ENCODE measurements at places on chromosomes 6 and 20.

DNA sequence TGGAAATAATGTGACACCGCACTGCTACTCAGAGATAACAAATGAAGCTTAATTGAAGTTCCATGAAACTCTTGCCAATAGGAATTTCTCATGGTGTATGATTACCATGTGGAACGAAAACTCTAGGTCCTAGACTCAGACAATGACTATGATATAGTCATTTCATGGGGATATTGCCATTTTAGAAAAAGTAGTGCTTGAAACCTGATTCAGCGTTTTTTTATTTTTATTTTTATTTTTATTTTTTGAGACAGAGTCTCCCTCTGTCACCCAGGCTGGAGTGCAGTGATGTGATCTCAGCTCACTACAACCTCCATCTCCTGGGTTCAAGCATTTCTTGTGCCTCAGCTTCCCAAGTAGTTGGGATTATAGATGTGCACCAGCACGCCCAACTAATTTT, 253.9 kb downstream of the FARS2 start:
- no peak for DNase-seq

DNA sequence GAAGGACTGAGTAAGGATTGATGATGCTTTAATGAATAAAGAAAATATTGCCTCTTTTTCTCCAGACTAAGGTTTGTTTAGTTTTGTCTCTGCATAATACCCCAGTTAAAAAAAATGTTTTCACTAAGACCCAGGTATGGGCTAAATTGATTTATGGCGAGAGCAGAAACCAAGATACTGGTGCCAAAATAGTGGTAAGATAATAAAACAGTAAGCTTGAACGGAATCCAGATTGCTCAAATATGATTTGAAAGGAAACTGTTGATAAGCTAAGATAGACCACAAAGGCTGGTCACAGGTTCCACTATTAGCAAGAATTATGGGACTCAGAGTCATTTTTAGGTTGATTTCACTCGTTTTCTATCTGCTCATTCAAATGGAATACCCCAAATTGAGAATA, 831.2 kb downstream of the EPHA7 start:
- DNase-seq = no peak

GRCh38 chr6:75751443-75751842, 2.4 kb downstream of the MYO6 start:
- DNase-seq = no peak

DNA sequence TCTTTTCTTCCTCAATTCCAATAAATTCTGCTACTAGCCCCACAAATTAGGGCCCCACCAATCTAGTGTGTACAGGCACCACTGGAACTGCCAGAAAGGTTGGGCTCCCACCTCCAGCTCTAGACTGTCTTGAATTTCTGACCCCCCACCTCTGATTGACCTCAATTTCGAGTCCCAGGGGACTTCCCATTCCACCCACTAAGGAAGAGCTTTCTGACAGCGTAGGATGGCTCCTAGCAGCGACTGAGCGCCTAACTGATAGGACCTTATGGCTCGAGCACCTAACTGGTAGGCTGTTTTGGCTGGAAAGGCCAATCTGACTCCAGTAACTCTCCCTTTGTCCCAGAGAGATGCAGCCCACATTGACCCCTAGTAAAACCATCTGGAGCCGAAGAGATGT, 171.6 kb upstream of the ZNF184 start:
- DNase-seq = no peak

DNA sequence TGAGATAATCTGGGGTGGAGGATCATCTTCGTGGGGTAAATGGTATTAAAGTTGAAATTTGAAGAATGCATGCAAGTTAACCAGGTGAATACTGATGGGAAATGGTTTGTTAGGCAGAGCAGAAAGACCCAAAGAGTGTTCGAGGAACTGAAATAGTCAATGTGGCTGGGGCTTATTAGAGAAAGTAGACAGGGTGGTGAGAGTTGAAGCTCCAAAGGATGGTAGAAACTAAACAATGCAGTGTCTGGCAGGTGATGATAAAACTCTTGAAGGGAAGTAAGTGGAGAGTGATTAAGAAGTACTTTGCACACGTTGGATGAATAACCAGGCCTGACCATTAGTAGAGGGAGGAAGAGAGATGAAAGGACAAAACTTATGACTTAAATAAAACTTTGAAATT, 39.8 kb upstream of the CENPW start:
- DNase-seq = no peak

DNA sequence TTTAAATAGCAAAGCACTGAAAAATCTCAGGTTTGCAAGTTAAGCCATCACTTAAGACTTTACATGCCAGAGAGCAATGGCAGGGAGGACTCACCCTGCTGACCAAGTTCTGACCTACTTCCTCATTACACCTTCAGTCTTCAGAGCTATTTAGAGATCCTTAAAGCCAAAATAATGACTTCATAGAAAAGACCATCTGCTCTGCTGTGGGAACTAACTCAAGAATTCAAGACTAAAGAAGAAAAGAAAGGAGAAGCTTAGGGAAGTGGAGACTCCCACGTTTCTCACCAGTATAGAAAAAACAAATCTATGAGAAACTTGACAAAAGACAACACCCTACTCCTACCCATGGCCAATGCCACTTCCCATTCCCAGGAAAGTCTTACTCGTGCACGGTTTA, 28.6 kb downstream of the XPO5 start:
- no peak for DNase-seq

- DNase-seq = no peak
Measured at GRCh38 chr20:9488063-9488462, 26.3 kb upstream of the LAMP5 start.

- DNase-seq = no peak
Measured at GRCh38 chr20:37519508-37520418, 1.3 kb upstream of the NNAT start.

- DNase-seq = no peak
Measured at GRCh38 chr6:127561660-127562059, 15.3 kb upstream of the C6orf58 start.

GRCh38 chr6:142947714-142948480, 2.9 kb upstream of the HIVEP2 start:
- no peak for DNase-seq

DNA sequence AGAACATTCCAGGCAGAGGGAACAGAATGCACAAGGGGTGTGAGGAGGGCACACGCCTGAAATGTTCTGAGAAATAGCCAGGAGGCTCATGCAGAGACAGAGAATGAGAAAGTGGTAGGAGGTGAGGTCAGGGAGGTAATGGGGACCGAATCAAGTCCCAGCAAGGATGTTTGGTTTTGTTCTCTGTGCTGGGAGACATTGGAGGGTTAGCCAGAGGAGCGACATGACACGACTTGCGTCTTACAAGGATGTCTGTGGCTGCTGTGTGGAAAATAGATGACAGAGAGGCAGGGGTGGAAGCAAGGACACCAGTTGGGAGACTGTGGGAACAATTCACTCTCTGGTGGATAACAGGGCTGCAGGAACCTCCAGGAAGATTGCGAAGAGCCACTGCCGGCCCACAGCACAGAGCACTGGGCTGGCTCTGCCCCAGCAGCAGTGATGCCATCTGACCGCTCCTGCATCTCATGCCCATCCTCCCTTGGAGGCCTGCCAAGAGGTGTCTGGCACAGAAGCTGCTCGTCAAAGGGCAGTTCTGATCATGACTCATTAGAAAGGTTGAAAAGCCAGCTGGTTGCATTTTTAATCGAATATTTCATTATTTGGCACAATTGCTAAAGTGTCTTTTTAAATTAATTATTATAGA, 57.7 kb upstream of the CD83 start:
- DNase-seq = no peak

DNA sequence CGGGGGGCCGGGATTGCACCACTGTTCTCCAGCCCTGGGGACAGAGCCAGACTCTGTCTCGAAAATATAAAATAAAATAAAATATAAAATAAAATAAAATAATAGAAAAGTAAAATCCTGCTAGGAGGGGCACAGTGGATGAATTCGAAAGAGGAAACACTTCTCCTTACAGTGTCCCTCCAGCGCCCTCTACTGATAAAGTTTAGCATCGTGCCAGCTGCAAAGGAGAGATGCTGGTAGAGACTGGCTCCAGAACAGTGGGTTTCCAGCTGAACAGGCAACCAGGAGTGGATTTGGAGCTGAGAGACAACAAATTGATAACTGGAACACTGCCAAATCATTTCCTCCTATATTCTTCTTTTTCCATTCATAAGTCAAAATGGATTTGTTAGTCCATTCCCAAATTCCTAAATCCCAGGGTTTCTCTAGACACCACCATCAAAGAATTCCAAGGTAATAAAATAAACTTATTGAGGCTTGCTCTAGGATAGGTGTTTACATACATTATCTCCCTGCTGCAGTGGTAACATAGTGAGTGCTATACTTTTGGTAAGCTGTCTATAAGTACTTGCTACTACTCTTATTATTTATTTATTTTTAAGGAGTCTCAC, 31.7 kb upstream of the TBPL1 start:
- peak; percentile 67 for DNase-seq

GRCh38 chr20:34709831-34710567, 5.9 kb downstream of the TP53INP2 start:
- no peak for DNase-seq

GRCh38 chr6:44733868-44734267, 346.4 kb downstream of the CDC5L start:
- no peak for DNase-seq

DNA sequence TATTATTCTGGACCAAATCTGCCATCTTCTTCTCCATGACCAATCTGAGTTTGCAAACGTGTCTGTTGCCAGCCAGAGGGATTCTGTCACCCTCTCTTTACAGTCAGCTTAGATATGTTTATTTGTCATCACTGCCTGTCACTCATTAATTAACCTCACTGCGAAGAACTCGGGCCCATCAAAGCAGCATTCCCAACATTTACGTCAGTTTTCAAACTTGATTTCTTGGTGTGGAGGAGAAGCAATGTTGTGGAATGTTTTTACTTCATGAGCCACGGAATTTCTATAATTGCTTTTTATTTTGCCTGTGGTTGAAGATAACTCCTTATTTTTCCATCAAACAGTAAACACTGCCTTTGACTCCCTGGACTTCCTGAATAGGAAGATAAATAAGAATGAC, 91.8 kb upstream of the CNKSR3 start:
- no peak for DNase-seq

GRCh38 chr6:147826698-147827097, 318.2 kb downstream of the SAMD5 start:
- DNase-seq = no peak

DNA sequence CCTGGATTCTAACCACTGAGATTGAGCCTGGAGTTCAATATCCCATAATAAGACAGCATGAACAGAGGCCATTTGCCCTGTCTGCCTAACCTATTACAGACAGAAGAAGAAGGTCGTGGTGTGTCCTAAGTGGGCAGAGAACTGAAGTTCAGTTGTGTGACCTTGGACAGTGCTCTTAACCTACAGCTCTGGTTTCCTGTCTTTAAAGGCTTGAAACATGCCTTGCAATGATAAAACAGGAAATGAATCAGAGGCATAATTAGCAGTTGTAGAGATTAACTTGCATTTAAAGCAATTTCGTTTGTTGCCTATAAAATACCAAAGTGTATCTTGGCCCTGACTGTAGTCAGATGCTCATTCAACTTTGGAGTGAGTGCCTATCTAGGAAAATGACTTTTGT, 507.2 kb upstream of the CHD6 start:
- DNase-seq = no peak

- no peak for DNase-seq
Measured at GRCh38 chr6:32147401-32148132, 4.2 kb downstream of the PRRT1 start.

GRCh38 chr6:16766043-16766536, 4.8 kb upstream of the ATXN1 start:
- no peak for DNase-seq

- DNase-seq = no peak
Measured at GRCh38 chr6:11244387-11245126, 12.1 kb upstream of the NEDD9 start.

DNA sequence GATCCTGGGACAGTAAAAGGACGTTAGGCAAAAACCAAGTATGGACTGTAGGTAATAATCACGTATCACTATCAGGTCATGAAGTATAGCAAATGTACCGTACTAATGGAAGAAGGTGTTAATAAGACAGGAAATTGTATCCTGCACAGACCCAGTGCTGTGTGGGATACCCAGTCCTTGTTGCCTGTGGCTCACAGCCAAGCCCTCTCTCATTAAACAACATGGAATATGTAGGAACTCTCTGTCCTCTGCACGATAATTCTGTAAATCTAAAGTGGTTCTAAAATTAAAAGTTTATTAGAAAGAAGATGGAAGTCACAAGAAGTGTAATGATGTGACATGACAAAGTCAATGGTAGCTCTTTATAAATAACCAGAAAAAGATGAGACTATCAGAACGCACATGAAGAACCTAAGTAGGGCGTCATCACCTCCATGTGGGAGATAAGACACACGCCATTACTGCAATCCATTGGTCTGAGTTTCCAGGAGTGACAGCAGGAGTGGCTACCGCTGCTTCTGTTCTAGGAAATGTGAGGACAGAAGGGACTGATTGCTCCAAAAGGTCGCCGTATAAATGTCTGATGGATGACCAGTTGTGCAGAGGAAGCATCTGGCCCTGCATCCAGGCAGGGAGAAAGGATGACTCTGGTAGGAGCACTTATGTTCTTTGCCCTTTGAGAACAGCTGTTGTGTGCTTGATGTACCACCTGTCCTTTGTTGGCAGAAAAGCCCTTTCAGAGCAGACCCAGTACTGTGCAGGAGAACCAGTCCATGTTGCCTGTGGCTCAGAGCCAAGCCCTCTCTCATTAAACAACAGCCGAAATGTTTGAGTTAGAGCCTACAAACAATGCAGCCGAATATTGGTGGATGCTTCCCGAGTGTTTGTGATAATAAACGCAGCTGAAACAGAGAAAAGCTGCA, 125.6 kb downstream of the FIG4 start:
- DNase-seq = no peak

DNA sequence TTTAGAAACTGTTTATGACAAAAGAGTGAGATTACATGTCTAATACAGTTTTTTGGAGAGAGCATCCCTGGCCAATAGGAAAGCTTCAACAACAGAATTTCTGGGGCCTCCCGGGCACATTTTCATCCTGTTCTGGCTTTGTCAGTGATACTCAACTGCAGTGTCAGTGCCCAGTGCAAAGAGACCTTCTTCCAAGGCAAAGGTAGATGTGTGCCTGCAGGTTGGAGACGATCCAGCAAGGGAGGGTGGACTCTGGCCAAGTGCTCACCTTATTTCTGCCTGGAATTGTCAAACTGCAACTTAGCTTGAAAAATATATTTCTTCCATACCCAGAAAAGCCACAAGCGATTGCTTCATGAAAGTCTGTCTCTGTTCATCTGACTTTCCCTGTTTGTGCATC, 211.6 kb upstream of the SNX9 start:
- DNase-seq = no peak

GRCh38 chr20:32578840-32579390, 6.2 kb downstream of the NOL4L start:
- DNase-seq = no peak

Measured in liver (tissue), 10 donors.